ENCODE measurements at places on chromosomes 2 and 18. TPM values are rescaled to one million over a fixed set of nuclear protein-coding genes. Genes with fewer than 3 reads are reported as not detected.

KHK gene
- 12.1 TPM for total RNA-seq

GRHL1 gene
- total RNA-seq, result 0.55 TPM

CYTIP gene
- 222 TPM for total RNA-seq

UGT1A6 gene
- total RNA-seq, result not detected

QPCT gene
- not detected for total RNA-seq

REG3A gene
- total RNA-seq, result not detected

NOSTRIN gene
- not detected for total RNA-seq

YPEL5 gene
- total RNA-seq, result 34.9 TPM

POU3F3 gene
- not detected for total RNA-seq

TMEM198 gene
- 0.47 TPM for total RNA-seq

LYPD6B gene
- total RNA-seq, result not detected

CPLX4 gene
- not detected for total RNA-seq

PSD4 gene
- total RNA-seq, result 394 TPM

HOXD10 gene
- not detected for total RNA-seq

CETN1 gene
- not detected for total RNA-seq

RAB17 gene
- total RNA-seq, result 0.61 TPM

CRIM1 gene
- total RNA-seq, result 4.4 TPM

PCARE gene
- total RNA-seq, result not detected

CIB4 gene
- total RNA-seq, result not detected

R3HDM1 gene
- total RNA-seq, result 53.9 TPM

FN1 gene
- total RNA-seq, result not detected

ELOA2 gene
- not detected for total RNA-seq

EFHD1 gene
- 6.0 TPM for total RNA-seq

BCL11A gene
- total RNA-seq, result 0.03 TPM

LIMS3 gene
- total RNA-seq, result 0.74 TPM

DSEL gene
- 0.08 TPM for total RNA-seq

RNF125 gene
- 27.9 TPM for total RNA-seq

CPSF3 gene
- total RNA-seq, result 55.2 TPM

NEU4 gene
- total RNA-seq, result 0.31 TPM

ST6GAL2 gene
- not detected for total RNA-seq

EIPR1 gene
- total RNA-seq, result 41.4 TPM

PDE1A gene
- total RNA-seq, result not detected

AGXT gene
- not detected for total RNA-seq

XIRP2 gene
- total RNA-seq, result not detected

HRH4 gene
- total RNA-seq, result not detected

PSMD1 gene
- 92.8 TPM for total RNA-seq

ANKRD30BL gene
- not detected for total RNA-seq

ASB1 gene
- 31.0 TPM for total RNA-seq

STARD6 gene
- not detected for total RNA-seq

NR4A2 gene
- 2.0 TPM for total RNA-seq

ERMN gene
- total RNA-seq, result 2.2 TPM

Measured in activated CD8-positive, alpha-beta T cell treated with anti-CD3 and anti-CD28 coated beads, Interleukin-2, amount 10 ng/mL, durations not matched to agents 7 days and 5 days (primary cell).